Stimulated activated CD4-positive, alpha-beta T cell treated with anti-CD3 and anti-CD28 coated beads, Interleukin-1b, Interleukin-23, amount 100 ng/mL, for 1 hour (primary cell): ENCODE measurements at places on chromosomes 5 and 9.

DNA sequence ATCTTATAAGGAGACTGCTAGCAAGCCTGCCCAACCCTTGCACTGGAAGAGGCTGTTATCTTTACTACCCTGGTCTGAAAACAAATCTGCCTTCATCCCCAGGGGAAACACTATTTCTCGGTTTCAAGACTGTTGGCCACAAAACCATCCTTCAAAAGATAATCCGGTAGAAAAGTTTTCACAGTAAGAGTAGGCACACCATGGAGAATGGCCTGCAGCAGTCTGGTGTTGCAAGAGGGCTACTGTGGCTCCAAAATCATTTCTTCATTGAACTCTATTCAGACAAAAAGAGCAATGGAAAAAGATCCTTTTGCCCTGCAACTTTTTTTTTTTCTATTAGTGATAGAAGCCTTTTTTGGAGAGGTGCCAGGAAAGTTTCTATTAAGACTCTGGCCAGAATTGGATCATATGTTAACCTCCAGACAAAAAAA is 163.9 kb downstream of the ARHGEF28 start:
- no peak for DNase-seq

DNA sequence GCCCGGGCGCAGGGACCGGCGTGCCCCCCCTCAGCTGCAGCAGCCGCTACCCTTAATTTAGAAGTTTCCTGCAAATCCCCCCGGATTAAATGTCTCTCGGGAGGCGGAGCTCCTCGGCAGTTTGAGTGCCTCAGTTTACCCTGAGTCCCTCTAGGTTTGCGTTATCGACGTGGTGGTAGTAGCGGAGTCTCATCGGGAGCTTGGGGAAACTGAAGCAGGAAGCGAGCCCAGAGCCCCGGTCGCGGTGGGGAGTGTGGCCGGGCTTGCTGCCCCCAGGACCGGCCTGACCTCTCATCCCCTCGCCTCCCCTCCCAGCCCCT is 529 bp upstream of the TPM2 start:
- no peak for DNase-seq

DNA sequence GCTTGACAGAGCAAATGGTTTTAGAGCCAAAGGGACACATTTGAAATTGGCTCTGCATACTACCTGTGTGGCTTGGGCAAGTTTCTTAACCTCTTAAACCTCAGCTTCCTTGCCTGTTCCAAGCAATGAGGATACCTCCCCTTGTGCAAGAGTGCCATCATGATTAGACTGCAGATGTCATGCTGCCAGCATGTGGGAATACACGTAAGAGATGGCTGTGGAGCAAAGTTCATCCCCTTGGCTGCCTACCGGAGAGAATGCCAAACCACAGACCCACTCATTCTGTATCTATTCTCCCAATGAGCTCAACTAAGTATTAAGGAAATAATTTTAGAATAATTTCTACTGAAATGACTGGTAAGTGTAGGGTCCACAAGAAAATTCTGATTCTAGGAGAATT is 101.3 kb downstream of the WDR41 start:
- DNase-seq, result no peak

DNA sequence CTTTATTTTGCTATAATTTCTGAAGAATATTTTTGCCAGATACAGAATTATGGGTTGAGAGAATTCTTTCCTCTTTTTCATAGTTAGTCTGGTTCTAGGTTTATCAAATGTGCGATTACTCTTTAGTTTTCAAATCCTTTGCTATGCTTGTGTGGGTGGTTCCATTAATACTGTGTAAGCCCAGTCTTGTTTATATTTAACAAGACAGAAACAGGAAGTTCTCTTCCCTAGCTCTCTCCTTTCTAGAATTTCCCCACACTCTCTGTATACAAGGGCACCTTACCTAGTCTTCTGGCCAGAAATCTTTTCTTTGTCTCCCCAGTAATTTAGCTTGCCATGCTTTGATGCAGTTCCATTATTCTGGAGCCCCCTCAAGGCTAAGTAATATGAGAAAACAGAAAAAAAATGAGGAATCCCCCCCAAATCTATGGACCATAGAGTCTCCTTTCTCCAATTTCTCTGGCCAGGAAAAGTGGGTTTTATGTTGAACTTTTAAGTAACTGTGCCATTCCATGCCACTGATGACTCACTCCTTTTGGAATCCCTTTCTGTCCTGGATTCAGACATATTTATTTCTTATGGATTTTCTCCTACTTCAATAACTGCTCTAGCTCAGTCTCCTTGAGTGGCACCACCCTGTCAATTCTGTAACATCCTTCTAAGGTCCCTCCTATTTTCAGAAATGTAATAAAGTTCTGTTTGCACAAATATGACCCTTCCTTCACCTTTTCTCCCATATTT is 1714.1 kb downstream of the EFNA5 start:
- DNase-seq, result no peak

GRCh38 chr5:43357878-43358281 is 44.7 kb upstream of the HMGCS1 start:
- DNase-seq, result no peak

DNA sequence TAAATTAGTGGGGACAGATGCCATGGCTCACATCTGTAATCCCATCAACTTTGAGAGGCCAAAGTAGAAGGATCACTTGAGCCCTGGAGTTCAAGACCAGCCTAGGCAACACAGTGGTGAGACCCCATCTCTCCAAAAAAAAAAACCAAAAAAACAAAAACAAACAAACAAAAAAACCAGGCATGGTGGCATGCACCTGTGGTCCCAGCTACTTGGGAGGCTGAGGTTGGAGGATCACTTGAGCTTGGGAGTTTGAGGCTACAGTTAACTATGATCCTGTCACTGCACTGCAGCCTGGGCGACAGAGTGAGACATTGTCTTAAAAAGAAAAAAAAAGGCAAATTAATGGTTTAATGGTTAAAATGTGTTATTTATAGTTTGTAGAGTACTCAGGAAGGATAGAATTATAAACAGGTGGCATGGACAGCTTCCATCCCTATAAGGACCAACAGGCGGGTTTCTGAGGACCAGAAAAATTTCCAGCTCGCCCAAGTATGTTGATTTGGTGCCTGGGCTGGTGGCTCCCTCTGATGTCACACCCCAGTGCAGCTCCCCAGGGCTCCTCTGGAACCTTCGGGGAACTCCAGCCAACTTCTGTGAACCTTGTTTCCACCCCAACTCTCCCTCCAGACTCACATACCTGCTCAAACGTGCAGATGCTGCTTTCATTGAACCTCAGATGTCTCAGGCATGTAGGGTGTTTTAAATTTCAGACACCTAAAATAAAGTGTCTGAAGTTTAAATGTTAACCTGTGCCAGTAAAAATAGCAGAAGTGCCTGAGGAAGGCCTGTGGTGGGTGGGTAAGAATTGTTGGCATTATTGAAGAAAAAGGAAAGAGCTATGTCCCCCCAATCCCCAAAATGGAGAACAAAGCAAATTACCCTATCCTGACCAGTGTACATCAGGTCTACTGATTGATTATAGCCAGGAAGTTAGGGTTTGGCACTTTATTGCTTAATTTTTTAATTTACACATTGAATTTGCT is 69.0 kb downstream of the TRIO start:
- no peak for DNase-seq

DNA sequence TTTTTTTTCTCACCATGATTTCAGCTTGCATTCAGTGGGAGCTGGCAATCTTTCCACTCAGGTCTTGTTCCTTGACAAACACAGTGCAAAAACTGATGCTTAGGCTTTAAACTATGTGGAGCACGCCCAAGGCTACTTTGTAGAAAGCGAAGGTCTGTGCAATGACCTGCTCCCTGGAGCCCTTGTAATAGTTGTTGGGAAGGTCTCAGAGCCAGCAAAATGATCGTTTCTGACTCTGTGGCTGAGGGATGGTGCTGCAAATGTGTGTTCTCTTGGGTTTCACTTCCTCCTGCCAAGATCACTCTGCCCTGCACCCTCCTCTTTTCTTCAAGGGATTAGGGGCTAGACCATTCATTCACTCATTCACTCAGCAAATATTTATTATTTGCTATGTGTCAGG is 249.7 kb upstream of the MAP3K1 start:
- no peak for DNase-seq

DNA sequence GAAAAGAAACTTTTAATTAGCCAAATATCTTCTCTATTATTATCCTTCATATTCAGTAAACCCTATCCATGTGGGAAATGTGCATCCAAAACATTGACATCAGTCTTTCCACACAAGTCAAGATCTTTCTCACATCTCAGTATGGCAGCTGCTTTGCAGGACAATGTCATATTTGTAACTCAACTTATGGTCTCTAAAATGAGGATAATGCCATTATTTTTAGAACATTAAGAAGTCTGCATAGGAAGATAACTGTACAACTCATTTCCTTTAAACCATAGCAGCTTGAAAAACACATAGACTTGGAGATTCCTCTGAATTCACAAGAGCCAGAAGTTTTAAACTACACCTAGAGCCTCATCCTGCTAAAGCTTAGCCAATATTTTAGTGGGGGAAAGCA is 43.7 kb downstream of the MCTP1 start:
- no peak for DNase-seq

GRCh38 chr5:74252044-74252443 is 388.5 kb downstream of the ENC1 start:
- DNase-seq, result no peak

DNA sequence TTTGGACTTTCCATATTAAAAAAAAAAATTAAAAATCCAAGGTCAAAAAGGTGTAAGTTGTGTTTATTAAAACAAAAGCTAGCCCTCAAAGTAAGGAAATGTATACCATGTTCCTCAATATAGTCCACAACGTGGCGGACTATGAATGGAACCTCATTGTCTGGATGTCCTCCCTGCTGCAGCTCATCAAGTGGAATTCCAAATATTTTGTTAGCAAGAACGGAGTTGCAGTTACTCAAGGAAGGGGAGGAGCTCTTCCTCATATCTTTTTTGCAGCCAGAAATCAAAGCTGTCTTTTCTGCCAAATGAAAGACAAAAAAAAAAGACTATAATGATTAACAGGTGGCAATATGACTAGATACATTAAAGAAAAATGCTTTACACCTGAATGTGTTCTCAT is 14.0 kb downstream of the FAM13B start:
- no peak for DNase-seq

- DNase-seq, result no peak
Measured at GRCh38 chr9:114511978-114512874, 7.0 kb upstream of the WHRN start.

GRCh38 chr9:9820436-9820835 is 792.4 kb downstream of the PTPRD start:
- no peak for DNase-seq

DNA sequence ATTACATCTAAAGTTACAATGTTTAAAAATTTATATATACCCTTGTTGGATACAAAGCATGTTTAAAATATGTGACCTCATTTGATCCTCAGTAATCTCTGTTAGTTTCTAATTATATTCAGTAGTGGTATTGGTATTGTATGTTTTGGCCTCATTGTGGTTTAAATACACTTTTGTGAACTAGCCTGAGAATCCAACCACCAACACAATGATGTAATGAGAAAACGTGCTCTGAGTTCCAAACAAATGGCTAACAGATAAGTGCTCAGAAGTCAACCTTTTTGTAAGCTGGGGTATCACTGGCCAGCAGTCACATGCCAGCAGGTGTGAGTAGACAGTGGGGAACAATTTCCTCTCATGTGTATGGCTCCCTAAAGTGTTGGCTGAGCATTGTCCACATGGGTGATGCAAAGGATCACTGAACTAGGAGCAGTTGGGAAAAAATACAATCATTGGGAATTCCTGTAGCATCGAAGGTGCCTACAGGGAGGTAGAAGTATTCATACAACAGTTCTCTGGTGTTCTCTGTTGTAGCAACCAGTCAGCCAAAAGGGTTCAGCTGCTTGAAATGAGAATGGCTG is 56.1 kb downstream of the DOCK8 start:
- no peak for DNase-seq

DNA sequence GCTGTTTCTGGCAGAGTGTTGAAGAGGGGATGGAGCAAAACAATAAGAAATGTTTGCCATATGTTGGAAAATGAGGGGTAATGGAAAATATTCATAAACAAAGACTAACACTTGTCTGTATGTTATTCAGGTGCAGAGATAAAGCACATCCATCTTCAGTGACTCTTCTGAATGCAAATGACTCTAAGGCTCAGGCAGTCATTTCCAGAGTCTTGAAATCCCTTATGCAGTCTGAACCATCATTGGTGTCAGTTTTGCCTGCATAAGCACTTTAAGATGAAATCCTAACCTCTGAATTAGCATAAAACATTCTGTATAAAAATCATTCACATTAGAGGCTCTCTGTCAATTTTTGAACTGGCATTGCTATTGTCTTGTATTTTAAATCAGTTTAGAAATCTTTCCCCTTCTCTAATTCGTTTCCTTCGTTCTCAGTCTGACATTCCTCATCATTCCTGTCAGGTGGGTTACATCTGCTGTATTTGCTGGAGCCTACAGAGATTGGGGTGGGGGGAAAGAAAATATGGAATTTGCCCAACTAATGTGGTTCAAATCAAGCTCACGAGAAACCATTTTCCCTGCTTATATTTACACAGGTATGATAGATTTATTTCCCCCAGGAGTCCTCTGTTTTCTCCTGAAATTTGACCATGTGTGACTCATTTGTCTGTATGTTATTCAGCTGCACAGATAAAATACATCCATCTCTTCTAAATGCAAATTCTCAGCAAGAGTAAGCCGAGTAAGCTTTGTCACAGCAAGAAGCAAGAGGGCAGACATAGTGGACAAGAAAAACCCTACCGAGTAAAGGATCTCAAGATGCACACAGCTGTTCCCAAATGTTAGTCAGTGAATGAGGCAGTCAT is 31.6 kb downstream of the ENC1 start:
- DNase-seq, result no peak
